ENCODE measurements at places on chromosomes 12 and 14. TPM values are rescaled to one million over a fixed set of nuclear protein-coding genes. Genes with fewer than 3 reads are reported as not detected.

GRCh38 chr12:5661811-5662210, 229.9 kb downstream of the NTF3 start:
- no peak for DNase-seq

DNA sequence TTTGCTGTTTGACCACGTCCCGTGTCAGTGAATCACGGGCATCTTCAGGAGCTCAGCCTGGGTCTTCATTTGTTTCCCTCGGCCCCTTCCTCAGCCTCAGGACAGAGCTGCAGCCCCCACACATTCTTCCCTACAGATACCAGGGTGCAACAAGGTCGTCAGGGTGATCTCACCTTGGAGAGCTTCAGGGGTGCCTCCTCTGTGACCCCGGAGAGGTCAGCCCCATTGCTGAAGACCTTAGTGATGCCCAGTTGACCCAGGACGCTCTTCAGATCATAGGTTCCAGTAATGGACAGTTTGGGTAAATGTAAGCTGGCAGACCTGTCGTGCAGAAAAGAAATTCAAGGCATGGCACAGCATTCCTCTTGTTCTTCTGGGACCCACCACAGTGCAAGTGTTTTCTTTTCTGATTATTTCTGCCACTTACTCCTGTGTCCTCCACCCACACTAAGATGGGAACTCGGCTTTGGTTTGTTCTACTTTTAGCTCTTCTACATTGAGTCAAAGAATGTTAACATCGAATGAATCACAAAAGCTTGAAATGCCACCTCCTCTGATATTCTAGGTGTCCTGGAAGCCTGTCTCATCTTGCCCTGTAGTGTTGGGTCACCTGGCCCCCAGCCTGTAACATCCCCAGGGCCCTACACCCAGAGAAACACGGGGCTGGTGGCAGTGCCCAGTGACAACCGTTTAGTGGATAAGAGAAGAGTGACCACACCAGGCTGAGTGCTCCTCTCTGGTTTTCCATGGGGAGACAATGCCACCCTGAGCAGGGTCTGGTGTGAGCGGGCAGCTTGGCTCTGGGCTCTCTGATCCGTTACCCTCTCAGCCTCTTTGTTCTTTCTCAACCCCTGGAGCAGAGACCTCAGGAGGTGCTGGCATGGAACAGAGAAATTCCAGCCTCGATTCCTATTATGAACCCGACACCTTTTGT, 8.8 kb downstream of the SERPINA1 start:
- no peak for DNase-seq

GRCh38 chr12:10368206-10369171, 21.4 kb downstream of the KLRK1 start:
- DNase-seq = no peak

DNA sequence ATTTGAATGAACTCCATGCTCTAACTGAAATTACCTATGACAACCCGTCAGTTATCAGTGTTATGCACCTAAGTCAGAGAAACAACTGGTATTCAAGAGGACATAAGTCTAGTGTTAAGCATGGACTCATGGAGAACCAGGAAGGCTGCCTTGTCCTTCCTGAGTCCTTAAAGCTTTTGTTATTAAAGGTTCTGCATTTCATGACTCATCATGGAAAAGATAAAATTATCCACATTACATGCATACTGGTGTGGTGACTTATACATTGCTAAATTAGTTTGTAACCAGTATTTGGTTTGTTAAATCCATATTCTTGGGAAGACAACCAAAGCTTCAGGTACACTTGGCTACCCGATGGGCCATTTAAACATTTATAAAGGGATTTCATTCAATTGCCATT, 6.5 kb upstream of the OR4E1 start:
- no peak for DNase-seq

- DNase-seq = no peak
Measured at GRCh38 chr14:65095633-65096205, 6.6 kb downstream of the MAX start.

GRCh38 chr12:120324841-120325417, 2.6 kb downstream of the PLA2G1B start:
- no peak for DNase-seq

DNA sequence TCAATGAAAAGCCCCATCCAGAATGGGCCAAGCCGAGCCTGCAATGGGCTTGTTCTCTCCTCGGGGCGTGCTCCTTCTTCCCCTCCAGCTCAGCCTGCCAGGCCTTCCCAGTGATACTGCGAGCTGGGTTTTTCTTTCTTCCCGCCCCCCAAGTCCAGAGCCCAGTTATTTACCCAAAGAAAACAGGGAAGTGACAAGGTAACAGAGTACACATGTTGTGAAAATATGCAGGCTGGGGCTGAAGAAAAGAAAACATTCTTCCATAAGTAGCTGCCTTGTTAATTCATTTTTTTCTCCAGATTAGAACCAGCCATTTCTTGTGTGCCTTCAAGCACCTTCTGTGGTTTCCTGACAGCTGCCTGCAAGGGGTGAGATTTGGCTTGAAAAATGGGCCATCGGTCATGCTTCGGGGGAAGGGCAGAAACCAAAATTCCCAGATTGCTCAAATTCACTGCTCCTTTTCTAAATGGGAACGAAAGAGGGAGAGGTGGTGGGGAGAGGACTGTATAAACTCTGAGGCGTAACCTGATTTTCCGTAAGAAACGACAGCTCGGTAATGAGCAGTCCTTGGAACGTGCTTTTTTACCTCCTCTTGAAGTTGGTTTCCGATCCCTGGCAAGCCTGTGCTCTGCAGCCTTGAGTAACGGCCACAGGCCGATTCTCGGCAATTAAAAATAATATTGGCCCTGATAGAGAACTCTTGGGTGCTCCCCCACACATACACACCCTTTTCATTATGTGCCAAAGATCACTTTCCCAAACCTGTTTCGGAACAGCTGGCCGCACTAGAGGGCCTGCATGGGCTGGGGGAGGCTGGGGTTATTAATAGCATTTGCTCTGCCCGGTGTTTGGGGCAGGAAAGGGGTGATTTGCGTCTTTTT, 229.4 kb downstream of the ZFP36L1 start:
- no peak for DNase-seq

GRCh38 chr12:12207746-12208145, 59.1 kb downstream of the LRP6 start:
- DNase-seq = no peak

The KRT78 gene
- total RNA-seq = not detected

The TSPAN11 gene
- total RNA-seq = 1.8 TPM

The NKX2-1 gene
- 0.06 TPM for total RNA-seq

Data from H4 (cell line).